ENCODE measurements at places on chromosomes 2 and 18.

DNA sequence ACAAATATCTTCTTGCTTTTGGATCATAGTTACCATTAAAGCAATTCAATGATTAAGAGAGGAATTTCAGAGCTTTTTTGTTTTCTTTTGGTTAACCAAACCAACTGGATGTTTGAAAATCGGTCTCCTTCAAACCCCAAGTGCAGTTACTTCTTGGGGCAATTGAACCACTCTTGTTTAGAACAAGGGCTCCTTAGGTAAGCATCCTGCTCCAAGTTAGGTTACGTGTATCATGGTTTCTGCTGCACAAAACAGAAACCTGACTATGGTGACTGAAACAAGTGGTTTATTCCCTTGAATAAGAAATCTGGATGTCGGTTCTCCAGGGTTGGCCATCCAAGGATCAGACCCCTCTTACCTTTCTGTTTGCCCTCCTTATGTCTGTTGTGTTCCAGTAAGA, 16.1 kb upstream of the LGALSL start:
- DNase-seq, result no peak

GRCh38 chr18:44636241-44636640, 44.4 kb upstream of the SETBP1 start:
- no peak for DNase-seq

DNA sequence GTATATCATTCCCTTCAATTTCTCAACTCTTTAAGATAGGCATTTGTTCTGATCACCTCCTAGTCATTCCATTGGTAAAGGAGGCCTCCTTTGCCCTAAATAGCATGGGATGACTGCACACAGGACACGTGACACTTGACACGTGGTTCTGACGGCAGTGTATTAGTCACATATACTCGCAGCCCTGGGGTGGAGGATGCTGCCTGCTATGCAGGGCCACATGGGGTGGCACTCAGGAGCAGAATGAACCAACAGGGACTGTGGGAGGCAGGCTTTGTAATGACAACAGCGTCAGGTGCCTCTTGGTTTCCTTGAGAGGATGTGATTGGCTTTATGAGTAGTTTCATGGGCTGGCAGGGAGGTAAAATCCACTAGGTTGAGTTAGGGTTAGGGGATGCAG, 9.3 kb upstream of the KCNS3 start:
- no peak for DNase-seq

DNA sequence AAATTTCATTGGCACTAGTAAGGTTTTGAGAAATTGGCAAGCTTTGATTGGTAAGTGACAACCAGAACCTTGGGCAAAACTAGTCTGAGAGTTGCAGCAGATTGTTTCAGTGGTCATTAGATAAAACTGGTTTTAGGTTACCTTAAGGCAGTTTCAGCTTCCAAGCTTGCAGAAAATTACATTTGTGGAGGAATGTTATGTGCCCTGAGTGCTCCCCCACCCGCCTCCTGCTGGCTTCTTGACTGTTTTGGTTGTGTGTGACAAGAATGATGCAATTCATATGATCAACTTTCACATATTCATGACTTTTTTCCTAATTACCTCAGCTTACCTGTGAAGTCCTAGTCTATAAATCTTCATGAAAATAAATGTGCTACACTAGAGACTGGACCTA, 599.5 kb upstream of the ZNF804A start:
- DNase-seq, result no peak

GRCh38 chr2:223621901-223622300, 19.7 kb upstream of the SCG2 start:
- no peak for DNase-seq

GRCh38 chr2:182259629-182260150, 167.1 kb downstream of the PDE1A start:
- DNase-seq, result no peak

- no peak for DNase-seq
Measured at GRCh38 chr18:24588440-24588839, 128.0 kb downstream of the HRH4 start.

GRCh38 chr18:22790545-22791309, 142.4 kb upstream of the RBBP8 start:
- no peak for DNase-seq

DNA sequence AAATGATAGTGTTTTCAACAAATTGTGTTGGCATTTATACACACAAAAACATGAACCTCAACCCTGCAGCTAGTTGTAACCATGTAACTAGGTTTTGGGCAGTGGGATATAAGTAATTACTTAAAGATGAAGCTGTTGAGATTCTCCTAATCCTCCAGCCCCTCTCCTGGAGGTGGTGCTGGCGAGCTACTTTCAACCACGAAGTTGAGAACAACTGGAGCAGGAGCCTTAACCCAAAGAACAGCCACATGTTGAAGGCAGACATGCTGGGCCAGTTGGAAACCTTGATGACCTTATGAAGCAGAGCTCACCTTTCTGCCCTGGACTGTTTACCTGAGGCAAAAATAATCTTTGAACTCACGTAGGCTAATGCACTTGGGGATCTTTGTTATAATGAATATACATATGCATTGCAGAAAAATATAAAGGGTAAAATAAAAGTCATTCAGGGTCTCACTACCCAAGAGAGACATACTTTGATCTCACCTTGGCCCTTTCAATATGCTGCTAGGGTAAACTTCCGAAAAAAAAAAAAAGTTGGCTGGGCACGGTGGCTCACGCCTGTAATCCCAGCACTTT, 89.6 kb upstream of the NPAS2 start:
- peak; percentile 3 for DNase-seq

DNA sequence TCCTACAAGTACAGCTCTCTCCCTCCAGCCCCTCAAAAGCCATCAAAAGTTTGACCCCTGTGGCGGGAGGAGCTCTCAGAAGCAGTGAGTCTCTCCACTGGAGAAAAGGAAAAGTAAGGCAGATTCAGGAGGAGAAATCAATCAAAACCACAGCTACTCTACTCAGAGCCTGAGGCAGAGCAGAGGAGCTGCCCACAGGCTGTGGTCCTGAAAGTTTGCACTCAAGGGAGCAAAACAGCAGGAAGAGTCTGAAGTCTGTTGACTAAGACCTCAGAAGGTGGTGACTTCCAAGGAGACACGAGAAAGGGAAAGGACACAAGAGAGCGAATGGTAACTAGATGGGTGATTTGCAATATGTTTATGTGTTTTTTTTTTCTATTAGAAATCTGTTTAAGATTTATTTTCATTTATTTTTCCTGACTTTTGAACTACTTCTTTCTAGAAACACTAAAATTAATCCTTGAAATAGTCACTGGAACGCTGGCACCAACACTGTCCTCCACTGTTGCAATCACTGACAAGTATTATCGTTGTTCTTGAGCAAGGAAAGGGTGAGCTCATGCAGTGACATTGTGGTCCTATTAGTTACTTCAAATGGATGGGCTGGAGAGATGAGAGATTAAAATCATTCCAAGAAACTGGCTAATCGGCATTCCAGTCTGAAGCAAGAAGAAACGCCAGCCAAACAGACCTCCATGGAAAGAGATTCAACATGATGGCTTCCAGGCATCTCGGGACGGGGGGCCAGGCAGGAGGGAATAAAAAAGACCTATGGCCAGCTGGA, 35.8 kb downstream of the PID1 start:
- no peak for DNase-seq

- peak; percentile 57 for DNase-seq
Measured at GRCh38 chr2:207624185-207625013, 795 bp downstream of the METTL21A start.

- no peak for DNase-seq
Measured at GRCh38 chr2:11631462-11631861, 38.5 kb downstream of the NTSR2 start.

DNA sequence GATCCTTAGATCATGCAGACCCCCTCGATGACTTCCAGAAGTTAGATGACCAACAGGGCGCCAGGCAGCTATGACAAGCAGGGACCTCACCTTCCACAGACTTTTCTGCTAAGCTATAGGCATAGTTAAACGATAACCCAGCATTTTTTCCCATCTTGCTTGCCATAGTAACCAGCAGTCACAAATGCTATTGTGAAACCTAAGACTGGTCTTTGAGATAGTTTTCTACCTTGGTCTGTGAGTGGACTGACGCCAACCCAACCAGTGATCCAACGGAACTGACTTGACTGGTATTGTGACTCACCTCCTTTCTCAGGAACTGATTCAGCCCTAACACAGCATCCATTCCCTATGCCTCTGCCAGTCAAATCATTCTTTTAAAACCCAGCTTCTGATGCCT, 361.2 kb downstream of the LRRTM4 start:
- no peak for DNase-seq

DNA sequence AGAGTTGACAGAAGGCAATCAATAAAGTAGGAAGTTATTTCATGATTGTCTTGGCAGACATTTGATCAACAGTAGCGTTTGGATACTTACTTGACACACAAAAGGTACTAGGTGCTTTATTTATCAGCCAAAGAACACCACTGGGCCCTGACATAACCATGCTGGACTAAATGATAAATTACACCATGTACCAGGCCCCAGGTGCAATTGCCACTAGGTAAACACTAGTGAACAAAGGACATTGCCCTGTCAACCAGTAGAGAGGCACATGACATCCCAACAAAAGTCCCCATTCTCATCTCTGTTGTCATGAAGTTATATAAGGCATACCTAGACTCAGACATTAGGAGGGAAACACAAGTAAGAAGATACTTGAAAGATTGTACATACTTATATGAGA, 747.2 kb downstream of the SATB2 start:
- no peak for DNase-seq

GRCh38 chr2:195406886-195407603, 250.0 kb upstream of the SLC39A10 start:
- DNase-seq, result no peak

GRCh38 chr2:219228041-219228910, 1.2 kb downstream of the ATG9A start:
- no peak for DNase-seq

DNA sequence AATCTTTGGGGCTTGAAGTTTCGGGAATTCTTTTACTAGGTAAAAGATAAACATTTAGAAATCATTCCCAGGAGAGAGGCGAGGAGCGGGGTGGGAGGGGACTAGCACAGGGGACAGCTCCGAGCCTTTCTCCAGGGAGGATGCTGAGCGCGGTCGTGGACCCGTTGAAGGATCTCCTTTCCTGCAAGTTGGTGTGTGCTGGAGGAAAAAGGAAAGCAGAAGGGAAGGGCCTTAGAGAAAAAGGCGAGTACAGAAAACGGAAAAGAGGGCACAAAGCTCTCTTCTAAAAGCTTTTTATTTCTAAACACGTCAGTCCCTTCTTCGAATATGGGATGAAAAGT, 640 bp downstream of the SLC39A6 start:
- DNase-seq, result no peak

DNA sequence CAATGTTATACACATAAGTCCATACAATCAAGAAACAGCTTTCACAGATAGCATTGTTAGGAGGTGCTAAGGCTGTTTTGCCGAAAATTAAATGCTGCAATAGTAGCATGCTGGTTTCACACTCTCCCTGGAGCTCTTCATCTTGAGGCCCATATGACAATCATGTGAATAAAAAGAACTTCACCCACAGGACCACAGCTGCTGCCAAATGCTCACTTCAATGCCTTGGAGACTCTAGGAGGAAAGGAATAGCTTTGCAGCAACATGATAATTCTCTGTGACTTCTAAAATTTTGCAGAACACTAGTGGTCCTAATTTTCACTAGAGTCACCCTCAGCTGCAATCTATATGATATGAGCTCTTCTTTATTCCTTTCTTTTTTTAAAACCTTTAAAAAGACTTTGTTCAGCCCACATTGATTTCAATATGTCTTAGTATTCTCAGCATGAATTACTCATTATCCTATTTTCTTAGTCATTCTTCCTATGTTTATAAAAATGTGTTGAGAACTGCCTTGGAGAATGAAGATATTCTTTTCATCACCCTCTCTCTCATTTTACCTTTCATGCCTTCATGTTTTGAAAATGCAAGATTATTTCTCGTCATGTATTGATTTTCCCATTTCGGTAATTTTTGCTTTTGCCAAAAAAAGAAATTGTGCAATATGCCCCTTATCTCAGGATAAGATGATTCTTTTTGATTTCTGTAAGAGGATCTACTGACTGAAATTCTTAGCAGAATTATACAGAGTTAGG, 108.2 kb downstream of the PDE1A start:
- no peak for DNase-seq

- DNase-seq, result no peak
Measured at GRCh38 chr2:7801212-7801611, 880.6 kb upstream of the ID2 start.

GRCh38 chr2:209074711-209075110, 349.1 kb upstream of the MAP2 start:
- no peak for DNase-seq

- no peak for DNase-seq
Measured at GRCh38 chr2:196990788-196991461, 64.4 kb upstream of the PGAP1 start.

- DNase-seq, result no peak
Measured at GRCh38 chr2:207632575-207633493, 7.6 kb upstream of the METTL21A start.

- peak; percentile 79 for DNase-seq
Measured at GRCh38 chr2:7007846-7008741, 90.9 kb downstream of the RNF144A start.

- no peak for DNase-seq
Measured at GRCh38 chr2:219126555-219126954, 34.1 kb downstream of the NHEJ1 start.

Measured in substantia nigra (tissue), 51 donors.